ENCODE measurements at places on chromosomes 6 and 20.
A peak's percentile ranks its signal among the peaks of the same experiment; 100 is the strongest.

DNA sequence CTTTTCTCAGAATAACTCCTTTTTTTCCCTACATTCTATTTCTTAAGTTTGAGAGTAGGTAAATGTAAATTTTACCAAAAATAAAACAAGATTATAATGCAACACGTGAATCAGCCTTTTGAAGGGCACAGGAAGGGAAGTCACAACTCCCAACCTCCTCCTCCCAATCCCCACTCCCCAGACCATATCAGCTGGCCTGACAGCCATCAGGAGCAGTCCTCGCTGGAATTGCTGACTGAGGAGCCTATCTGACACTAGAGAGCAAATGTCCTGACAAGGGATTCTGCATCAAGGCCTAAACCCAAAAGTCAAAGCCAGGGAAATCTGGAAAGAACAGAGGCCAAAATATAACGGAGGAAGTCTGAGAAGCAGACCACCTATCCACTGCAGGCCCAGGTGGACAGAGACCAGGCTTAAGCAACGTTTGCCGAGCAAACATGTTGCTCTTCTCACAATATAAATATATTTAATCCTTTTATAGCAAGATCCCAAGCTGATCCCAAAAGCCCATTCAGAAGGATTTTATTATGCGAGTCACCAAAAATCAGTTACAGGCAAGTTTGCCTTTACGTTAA is 2.5 kb downstream of the RRAGD start:
- DNase-seq, result no peak

DNA sequence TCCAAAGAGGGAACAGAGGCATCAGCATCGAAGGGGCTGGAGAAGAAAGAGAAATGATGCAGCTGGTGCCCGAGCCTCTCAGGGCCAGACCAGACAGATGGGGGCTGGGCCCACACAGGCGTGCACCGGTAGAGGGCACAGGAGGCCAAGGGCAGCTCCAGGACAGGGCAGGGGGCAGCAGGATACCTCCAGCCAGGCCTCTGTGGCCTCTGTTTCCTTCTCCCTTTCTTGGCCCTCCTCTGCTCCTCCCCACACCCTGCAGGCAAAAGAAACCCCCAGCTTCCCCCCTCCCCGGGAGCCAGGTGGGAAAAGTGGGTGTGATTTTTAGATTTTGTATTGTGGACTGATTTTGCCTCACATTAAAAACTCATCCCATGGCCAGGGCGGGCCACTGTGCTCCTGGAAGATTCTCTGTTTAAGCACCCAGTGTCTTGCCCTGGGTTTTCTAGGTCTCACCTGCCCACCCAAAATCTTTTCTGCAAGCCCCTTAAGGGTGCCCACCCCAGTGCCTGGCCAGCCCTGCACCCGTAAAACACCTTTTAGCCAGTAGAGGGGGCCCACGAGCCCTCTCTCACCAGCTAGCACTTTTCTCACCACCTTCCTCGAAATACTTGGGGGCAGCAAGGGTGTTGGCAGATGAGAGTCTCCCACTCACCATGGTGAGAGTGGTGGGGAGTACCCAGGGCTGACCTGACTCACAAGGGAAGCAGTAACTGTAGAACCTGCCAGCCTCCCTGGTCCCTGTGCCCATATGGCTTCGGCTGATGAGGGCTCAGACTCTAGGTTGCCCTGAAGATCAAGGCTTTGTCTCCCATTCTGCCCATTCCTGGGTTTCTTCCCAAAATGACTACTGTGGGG is 35.7 kb upstream of the ID1 start:
- no peak for DNase-seq

GRCh38 chr6:19342616-19343015 is 494.6 kb upstream of the ID4 start:
- no peak for DNase-seq

DNA sequence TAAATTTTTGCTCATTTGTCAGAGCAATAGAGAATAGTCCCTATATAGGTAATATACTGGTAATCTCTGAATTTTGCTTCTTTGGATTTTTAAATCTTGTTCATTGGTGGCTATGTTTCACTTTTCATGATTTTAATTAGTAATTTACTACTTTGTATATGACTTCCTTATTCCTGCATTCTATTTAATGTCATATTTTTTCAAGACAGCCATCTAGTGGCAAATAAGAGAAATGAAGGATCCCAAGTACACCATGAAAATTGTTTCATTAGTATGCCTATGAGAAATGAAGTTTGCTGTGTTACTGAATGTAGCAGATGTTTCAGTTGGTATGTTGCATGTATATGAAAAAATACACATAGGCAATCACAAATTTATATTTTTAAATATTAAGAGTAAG is 82.4 kb downstream of the ZNF292 start:
- no peak for DNase-seq

DNA sequence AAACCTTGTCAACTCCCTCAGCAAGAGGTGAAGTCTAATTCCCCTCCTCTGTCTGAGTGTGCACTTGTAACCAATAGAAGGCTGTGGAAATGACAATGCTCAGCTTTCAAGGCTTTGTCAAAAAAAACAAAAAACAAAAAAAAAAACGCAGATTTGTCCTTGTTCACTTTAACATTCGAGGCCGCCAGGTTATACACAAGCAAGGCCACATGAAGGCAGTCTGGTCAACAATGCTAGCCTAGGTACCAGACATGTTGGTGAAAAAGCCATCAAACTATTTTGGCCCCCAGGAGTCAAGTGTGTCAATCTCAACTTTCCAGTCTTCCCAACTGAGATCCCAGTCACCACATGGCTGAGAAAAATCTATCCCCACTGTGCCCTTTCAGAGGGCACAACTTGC is 92.3 kb downstream of the CDK19 start:
- DNase-seq, result no peak

GRCh38 chr6:28896505-28897368 is 27.0 kb downstream of the TRIM27 start:
- peak; percentile 40 for DNase-seq

DNA sequence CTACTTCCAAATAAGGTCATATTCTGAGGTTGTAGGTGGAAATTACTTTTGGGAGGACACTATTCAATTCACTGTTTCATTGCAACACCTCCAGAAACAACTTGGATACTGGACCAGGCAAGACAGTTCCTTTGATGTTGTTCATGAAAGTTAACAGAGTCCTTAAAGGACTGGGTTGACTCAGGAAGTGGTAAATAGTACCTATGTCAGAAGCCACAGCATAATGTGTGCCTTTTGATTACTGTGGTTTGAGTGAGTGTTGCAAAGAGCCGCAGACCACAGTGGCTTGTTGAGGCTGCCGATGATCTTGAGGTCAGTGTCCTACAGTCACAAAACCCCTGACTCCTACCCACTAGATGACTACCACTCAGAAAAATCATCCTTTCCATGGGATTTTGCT is 10.9 kb downstream of the IL20RA start:
- no peak for DNase-seq

DNA sequence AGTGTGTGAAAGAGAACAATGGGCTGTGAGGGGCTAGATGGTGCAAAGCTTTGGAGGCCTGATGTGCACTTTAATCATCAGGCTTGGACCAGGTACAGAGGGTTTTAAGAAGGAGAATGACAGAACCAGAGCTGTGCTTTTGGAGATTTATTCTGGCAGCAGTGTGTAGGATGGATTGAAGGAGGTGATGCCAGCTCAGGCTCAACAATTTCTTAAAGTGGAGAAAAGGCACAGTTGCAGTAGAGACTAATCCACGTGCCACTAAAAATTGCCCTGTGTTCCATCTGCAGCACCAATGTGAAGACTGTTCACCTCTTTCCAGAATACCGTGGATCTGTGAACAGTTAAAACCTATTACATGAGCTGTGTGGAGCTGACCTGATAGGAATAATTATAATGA is 134.7 kb downstream of the FUT9 start:
- DNase-seq, result no peak

DNA sequence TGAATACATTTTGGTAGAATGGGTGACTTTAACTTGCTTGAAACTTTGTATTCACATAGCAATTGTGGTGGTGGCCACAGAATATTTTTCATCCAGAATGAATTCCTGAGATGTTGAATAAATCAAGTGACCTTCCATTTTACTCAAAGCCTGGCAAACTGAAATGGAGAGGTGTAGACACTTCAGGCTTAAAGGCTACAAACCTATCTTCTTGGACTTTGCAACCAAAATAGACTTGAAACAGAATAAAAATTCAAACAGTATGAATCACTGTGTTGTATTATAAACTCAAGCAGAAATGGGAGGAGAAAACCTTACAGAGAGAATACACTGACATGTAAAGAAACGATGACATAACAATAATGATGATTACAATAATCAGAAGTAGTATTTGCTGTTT is 371.6 kb downstream of the BCKDHB start:
- DNase-seq, result no peak

- DNase-seq, result no peak
Measured at GRCh38 chr6:126718600-126719327, 378.8 kb downstream of the CENPW start.

DNA sequence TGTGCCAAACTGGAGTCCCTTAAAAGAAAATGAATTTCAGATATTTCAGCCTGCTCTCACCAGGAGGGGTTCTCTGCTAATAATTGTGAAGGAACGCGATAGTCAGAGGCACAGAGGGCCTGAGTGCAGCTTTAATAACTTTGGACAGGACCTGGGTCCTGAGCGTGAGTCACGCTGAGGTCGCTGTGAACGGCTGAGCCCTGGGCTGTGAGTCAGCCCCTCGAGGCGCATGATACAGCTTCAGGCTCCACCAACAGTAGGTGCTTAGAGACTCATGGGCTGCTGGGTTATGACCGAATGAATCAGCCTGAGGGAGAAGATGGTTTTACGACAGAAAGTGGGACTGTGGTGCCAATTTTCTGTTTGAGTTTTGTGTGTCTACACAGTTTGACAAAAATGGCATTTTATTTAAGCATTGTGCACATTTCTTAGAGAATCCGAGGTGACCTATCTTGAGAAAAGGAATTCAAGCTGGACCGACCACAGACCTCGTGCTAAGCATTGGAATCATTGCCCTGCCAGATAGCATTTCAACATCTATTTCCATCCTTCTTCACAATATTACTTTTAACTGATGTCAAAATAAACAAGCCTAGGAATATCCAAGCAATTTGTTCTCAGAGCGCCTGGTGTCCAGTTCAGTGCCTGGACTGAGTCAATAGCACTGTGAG is 183.0 kb downstream of the THBS2 start:
- DNase-seq, result no peak

GRCh38 chr20:57693670-57694329 is 16.0 kb downstream of the PMEPA1 start:
- DNase-seq, result no peak

DNA sequence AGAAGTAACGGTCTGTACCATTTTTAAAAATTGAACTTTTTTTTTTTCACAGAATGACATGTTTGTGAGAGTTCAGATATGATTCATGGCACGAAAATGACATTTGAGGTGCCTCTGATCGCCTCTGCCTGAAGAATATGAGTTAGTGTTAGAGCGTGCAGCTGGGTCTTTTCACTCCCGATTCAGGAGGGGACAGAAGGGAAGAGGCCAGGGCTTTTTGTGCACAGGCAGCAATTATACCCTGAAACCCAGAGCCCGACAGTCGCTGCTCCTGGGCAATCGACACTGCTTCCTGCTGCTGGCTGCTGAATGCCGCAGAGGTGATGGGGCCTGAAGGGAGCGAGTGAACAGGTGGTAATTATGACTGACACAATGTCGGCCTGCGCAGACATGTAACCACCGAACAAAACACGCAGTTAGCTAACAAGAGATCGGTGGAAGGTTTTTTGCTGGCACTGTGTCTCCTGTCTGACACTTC is 652.0 kb upstream of the NOX3 start:
- no peak for DNase-seq

DNA sequence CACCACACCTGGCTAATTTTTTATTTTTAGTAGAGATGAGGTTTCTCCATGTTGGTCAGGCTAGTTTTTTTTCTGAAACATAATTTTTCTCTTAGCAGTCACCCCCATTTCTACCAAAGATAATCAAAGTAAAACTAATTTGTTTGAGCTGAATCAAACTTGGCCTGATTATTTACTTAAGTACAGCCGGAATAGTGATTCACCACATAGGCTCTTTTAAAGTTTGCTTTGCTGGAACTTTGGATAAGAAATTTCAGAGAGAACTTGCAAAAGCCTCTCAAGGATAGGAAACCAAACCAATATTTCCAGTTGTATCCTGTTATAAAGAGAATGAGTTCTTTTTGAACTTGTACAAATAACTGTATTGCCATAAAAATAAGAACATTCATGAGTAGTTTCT is 105.0 kb upstream of the SYNCRIP start:
- DNase-seq, result no peak

GRCh38 chr6:56756791-56757587 is 114.3 kb upstream of the DST start:
- DNase-seq, result no peak

DNA sequence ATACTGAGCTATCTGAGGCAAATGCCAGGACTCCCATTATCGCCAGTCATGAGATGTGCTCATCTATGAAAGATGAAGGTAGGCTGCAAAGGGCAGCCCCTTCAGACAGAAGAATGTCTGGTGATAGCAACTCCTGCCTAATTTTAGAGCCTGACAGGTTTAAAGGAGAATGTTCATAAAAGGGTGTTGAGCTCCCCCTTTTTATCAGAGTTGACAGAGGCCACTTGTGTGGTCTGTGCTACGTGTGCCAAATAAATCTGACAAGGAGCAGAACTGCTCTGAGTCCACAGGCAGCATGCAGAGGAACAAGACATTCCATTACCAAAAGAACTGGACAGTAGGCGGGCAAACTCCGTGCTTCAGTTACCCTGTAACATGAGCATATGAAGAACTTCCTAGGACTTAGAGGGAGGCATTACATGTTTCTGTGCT is 101.8 kb downstream of the PREP start:
- DNase-seq, result no peak

GRCh38 chr6:2751871-2752270 is 1.1 kb upstream of the MYLK4 start:
- no peak for DNase-seq

GRCh38 chr6:119096721-119097565 is 18.5 kb upstream of the FAM184A start:
- DNase-seq, result no peak

- no peak for DNase-seq
Measured at GRCh38 chr6:155340464-155341129, 26.3 kb upstream of the TFB1M start.

DNA sequence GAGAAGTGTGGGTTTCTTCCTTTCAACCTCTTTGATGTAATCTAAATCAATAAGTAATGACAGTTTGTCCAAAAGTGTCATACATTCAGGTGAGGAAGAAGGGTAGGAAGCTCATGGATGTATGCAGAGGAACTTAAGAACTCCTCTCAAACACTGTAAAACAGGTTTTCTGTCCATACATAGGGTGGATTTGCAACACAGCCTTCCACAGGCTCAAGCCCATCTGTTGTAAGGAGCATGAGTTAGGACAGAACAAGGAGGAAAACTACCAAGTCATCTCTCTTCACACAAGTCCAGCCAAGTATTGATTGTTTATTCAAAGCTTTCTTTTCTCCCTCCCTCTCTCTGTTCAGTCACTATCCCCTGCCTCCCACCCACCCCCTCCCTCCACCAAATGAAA is 49.0 kb upstream of the CDYL start:
- DNase-seq, result no peak

All from NCI-H187 treated with DMSO at 0.1 percent for 48 hours (cell line).